ENCODE measurements at places on chromosomes 7 and 10.

GRCh38 chr10:70552586-70552985 is 50.0 kb downstream of the PRF1 start:
- DNase-seq, result no peak

DNA sequence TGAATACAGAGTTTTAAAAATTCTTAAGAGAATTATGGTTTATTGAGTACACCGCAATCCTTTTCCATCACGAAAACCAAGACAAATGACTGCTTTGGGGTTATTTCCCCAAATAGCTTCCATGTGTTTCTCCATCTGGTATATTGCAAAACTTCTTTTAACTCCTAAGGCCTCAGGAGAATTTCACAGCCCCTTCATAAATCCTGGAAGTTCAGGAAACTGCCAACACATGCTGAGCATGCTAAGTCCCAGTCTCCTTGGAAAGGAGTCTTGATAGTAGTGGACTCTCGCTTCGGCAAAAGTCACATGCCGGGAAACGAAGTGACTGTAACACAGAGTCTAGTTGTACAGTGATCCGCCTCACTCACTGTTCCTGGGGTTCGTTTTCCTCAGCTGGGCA is 88.1 kb upstream of the RSU1 start:
- DNase-seq, result no peak

GRCh38 chr10:31749301-31749700 is 179.3 kb downstream of the ARHGAP12 start:
- no peak for DNase-seq

DNA sequence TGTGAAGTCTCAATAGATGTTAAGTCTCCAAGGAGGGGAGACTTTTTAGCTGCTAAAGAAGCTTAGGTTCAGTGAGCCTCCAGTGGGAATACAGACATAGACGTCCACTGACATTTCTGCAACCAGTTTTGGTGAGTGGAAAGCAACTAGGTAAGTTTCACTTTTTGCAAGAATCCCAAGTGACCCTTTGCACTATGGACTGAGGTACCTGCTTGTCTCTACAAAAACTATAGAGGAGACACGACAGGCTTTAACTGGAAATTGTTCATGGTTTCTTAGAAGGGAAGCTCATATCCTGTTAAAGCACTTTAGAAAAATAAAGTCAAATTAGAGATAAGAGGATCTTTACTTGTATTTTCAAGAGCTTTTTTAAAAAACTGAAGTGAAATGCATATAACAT is 38.6 kb downstream of the GBF1 start:
- no peak for DNase-seq

- peak; percentile 23 for DNase-seq
Measured at GRCh38 chr7:371119-371778, 81.3 kb downstream of the FOXL3 start.

GRCh38 chr7:31071645-31072029 is 19.5 kb downstream of the ADCYAP1R1 start:
- DNase-seq, result no peak

DNA sequence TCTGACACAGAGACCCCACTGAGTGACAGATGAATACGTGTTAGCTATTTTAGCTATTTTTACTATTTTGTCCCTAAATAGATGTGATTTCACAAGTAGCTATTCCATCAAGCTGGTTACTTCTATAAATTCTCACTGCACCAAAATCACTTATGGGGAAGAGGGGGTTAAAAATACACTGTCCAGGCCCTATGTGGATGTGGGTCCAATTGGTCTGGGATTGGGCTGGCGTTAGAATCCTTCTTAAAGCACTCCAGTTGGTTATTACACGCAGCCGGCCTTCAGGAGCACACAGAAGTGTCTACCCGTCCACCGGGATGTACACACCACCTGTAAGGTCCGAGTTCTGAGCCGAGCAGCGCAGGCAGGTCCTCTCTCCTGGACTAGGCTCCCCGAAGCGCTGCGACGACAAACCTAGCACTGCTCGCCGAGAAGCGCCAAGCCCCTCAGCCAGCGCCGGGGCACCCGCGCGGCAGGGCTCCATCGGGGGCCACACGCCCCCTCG is 222.3 kb upstream of the MKLN1 start:
- peak; percentile 14 for DNase-seq

- no peak for DNase-seq
Measured at GRCh38 chr7:1670894-1671593, 967 bp downstream of the ELFN1 start.

GRCh38 chr10:65501259-65501658 is 1424.6 kb upstream of the LRRTM3 start:
- DNase-seq, result no peak

- no peak for DNase-seq
Measured at GRCh38 chr10:124569623-124570470, 108.2 kb downstream of the LHPP start.

DNA sequence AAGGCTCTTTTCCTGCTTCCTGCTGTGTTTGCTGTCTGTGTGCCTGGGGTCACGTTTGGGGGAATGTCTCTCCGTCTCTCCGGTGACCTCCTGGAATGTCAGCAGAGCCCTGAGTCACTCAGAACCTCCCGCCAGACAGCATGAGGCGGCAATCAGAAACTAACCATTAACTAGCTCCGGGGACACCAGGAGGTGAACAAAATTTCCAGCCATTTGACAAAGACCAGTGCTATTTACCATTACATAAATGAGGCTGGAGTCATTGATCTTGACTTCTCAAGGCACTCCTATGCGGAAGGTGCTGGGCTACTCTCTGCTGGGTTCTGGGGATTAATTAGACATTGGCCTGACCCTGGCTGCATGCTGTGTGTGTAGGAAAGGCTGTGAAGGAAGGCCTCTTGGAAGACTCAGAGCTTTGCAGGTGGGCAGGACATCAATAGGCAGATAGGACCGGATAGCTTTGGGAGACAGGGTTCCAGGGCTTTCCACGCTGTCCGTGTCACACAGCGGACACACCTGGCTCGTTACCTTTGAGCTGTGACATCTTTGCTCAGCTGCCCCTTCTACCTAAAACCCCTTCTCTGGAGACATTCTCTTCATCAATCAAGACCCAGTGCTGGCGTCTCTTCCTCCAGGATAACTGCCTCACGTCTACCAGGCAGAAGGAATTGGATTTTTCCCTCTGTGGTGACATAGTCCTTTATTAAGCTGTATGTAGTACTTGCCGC is 77.0 kb downstream of the PFKFB3 start:
- DNase-seq, result peak; percentile 32

DNA sequence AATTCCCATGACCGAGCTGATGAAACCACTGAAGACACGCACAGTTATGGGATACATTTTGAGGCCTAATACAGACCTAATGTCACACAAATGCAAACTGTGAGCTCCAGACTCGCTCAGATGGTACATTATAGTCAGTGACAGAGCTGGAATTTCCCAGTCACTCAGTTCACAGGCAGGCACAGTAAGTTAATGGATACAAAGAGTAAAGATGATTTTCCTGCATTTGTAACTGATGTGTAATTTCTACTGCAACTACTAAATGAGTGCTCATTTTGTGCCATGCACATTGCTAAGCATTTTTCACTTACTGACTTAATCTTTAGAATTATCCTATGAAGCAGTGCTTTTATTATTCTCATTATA is 56.5 kb downstream of the ENO4 start:
- DNase-seq, result no peak

GRCh38 chr7:155258226-155258560 is 39.5 kb upstream of the INSIG1 start:
- peak; percentile 29 for DNase-seq

GRCh38 chr7:39324139-39324760 is 242.0 kb upstream of the YAE1 start:
- DNase-seq, result no peak

DNA sequence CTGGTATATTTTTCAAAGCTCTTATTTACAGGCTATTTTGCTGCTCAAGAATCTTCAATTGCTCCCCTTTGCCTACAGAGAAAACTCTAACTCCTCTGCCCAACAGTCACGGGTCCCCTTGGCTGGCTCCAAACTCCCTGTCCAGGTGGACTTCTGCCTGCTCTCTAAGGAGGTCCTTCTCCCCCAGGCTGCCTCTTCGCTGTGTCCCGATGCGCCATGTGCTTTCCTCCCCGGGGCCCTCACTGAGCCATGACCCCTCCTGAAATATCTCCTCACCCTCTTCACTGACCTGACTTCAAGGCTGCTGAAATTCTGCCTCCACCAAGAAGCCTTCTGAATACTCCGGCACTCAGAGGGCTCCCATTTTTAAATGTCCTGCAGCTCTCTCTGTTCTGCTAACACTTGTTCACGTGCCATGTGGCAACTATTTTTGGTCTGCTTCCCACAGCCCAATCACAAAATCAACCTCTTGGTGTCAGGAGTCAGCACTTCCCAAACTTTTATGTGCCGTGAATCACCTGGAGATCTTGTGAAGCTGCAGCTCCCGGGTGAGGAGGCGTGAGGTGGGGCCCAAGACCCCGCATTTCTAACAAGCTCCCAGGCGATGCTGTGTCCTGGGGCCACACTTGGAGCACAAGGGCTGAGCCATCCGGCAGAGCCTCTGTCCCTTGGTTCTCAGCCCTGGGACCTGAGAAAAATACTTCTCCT is 85.7 kb upstream of the COL13A1 start:
- DNase-seq, result no peak

GRCh38 chr7:123148813-123149212 is 51.0 kb downstream of the SLC13A1 start:
- DNase-seq, result no peak

- DNase-seq, result no peak
Measured at GRCh38 chr10:108445746-108446145, 1281.2 kb upstream of the SORCS1 start.

- DNase-seq, result no peak
Measured at GRCh38 chr7:2661602-2662272, 26.3 kb upstream of the AMZ1 start.

GRCh38 chr7:153413540-153414287 is 638.5 kb upstream of the DPP6 start:
- DNase-seq, result no peak

DNA sequence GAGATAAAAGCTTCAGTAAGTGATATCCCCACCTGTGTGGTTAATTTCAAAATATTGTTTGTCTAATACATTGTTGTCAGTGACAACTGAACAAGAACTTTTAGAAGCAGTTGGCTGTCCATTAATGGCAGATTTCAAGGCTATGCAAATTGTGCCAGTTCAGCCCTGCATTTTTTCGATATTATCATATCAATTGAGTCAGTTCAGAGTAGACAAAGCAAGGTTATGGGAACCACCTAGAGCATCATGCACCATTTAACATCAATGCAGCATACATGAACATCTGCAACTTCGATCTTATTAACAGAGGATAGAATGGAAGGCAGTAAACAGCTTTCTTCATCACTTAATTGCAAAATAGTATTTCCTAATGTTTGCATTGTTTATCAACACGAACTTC is 180.7 kb upstream of the KAT6B start:
- DNase-seq, result no peak

DNA sequence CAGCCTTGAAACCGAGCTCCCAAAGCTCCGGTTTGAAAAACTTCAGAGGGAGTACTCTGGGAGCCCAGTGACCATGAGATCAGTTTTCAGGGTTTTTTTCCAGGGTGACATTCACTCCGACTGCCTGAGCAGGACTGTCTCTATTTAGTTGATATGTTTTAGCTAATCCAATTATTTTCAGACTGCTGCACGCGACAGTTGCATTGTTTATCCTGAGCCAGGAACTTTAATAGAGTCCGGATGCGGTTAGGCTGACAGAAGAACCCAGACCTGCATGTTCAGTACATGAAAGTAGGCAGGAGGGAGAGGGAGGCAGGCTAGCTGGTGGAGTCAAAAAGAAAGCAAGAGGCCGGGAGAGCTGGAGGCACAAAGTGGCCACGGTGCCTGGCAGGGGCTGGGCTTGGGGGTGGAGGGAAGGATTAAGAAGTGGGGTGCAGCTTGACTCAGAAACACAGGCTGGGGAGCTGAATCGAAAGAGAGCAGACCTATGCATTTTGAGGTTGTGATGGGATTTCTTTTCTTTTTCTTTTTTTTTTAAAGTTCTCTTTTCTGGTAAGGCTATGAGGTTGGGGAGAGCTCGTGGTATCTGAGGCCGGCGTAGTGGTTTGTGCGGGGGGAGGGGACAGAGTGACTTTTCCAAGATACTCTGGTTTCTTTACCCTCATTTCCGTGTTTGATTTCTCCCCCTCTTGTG is 5.7 kb downstream of the GATA3 start:
- no peak for DNase-seq

DNA sequence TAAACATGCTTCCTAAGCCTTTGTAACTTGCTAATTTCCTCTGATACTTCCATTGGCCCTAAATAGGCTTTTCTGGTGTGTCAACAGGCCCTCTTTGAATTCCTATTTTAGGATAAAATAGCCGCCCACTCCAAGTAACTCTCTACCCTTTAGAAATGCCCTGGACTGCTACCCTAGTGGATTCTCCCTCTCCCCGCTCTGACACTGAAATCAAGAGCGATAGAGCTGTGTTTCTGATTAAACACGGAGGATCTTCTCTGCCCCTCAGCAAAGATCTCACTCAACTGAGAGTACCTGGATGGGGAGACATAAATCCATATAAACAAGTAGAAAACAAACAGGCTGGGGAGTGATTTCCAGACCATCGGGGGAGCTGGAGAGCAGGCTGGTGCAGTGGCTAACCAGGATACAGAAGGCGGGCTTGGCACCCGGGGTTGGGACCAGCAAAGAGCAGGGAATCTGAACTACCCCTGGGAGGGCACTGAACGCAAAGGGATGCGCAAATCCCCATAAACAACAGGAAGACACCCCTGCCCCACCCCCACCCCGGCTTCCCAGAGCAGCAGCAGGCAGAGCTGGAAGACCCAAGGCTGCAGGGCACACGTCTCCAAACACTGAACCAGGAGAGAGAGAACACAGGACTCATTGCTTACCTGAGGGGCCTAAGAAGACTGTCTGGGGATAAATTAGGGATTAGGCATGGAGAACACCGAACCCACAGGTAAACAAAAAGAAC is 2.5 kb downstream of the ASB13 start:
- DNase-seq, result peak; percentile 39

DNA sequence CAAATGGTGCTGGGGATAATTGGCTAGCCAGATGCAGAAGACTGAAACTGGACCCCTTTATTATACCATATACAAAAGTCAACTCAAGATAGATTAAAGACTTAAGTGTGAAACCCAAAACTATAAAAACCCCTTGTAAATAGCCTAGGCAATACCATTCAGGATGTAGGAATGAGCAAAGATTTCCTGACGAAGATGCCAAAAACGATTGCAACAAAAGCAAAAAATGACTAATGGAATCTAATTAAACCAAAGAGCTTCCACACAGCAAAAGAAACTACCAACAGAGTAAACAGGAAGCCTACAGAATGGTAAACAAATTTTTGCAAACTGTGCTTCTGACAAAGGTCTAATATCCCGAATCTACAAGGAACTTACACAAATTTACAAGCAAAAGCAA is 30.9 kb upstream of the PLXDC2 start:
- DNase-seq, result no peak

GRCh38 chr7:132230462-132230861 is 345.8 kb downstream of the PLXNA4 start:
- DNase-seq, result no peak

- DNase-seq, result no peak
Measured at GRCh38 chr10:86580521-86580891, 58.9 kb upstream of the WAPL start.

Data from RKO (cell line).